ENCODE measurements at places on chromosomes 7 and 10.

DNA sequence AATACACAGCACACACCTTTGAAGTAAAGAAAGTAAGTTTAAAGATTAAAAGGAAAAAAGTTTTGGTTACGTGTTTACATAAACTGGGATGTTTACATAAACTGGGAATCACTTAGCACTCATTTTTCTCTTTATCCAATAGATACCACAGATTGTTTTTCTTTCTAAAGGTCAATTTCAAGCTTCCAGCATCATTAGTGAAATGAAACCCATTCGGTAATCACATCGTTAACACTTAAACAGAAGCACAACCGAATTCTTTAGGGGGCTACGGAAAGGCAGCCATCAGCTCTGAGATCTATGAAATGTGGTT lies 1.1 kb downstream of the ODAD2 start:
- DNase-seq = no peak

DNA sequence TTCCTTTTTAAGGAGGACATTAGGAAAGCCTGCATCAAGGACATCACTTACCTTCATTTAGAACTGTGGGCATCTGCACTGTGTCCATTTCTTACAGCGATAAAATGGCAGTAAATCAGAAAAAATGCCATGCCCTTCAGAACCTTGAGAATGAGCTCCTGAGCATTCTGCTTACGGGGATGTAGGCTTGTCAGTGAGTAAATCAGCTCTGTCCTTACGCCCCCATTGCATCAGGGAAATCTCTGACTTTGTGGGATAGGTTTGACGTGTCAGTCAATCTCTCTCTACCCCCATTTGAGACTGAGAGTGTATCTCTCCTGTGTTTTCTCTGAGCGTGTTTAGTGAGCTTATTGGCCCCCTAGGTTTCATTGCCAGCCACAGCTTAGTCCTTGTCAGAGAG lies 837.1 kb downstream of the LRMDA start:
- no peak for DNase-seq

DNA sequence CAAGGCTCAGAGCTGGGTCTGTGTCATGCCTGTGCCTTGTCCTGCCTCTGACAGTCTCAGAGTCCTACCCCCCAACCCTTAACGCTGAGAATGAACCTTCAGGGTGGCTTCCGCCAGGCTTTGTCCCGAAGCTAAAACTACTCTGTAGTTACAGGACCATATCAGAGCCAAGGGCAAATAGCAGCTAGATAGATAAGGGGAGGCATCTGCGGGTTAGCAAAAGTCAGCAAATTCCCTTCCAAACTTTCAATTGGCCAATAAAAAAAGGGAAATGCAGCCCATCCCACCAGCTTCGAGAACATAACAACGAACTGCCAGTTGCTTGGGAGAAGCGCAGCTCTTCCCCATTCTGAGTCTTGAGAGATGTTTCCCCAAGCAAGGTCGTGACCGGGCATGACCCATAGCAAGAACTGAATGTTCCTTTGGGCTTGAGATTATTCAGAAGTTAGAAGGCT lies 17.7 kb downstream of the CCL24 start:
- no peak for DNase-seq

DNA sequence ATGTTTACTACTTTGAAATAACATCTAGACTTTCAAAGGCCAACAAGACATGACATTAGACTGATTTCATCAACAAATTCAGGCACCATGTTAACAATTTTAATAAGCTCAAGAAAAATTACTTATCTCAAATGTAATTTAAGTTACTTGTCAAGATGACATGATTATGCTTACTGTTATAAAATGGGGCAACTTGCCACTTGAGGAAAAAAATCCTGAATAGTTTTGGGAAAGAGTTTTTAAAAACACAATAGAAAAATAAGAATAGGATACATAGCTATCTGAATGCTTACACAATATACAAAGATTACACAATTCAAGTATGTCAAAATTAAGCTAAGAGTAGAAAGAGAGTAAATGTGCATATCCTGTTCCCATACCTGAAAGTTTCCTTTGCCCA lies 85.4 kb downstream of the RNF32 start:
- DNase-seq = no peak

DNA sequence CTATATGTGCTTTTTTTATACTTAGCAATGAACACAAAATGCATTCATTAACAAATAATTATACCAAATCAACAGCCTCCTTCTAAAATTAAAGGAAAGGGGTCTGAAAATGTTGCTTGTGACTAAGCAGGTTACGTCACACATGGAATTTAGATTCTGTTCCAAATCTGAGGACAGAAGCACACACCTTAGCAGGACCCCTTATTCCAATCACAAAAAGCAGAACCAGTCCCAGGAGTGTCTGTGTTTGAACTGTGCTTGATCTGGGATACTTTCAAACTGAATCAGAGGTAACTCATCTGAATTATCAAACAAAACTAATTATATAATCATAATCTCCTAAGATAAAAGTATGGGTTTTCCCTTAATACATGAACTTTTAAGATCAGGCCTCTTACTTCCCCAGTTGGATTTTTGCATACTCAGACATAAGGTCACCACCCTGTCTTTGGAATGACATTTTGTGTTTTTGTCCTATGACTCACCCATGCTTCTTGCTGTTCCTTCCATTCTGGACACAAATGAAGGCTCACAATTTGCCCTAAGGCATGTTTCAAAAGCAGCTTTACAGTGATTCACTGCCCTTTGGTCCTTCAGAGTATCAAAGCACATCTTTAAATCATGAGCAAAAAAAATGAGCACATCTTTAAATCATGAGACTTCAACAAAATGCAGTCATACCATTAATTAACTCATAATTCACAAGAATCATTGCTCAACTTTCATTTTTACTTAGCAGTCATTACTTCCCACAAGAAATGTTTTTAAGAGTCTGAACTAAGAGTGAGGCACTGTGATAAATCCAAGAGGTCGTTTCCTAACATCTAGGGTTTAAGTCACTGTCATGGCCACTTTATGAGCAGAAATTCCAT lies 35.5 kb downstream of the SEMA3C start:
- DNase-seq = no peak

DNA sequence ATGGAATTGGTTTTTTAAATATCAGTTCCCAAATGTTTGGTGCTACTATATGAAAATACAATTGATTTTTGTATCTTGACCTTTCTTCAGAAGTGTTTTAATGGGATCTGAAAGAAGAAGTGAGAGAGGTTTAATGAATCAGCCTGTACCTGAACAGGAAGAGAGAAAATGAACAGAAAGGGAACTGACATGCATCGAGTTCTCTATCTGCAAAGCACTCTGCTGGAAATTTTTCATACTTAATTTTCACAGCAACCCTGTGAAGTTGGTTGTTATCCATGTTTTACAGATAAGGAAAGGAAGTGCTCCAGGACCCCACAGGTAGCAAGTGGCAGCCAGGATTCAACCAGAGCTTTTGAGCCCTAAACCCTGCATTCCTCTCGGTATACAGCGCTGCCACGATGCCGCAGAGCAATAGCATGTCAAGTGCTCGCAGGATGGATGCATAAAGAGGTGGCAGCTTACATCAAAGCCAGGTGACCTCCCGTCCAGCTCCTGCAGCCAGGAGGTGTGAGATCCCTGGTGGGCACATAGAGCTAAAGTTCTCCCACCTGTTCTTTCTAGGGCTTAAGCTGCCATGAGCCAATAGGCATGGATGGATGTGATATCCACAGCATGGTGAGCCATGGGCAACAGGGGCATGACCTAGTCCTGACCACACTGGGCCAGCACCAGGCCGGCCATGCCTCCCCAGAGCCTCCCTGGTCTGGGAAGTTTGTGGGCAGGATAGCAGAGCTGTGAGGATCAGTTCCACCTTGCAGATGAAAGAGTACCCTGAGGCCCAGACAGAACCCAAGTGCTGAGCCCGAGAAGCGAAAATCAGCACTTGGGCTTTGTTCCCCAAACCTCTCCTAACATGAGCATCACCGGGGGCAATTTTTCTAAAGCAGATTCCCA lies 57.2 kb downstream of the CALML3 start:
- DNase-seq = no peak

- peak; percentile 96 for DNase-seq
These were observed 62.1 kb downstream of the PTEN start for GRCh38 chr10:87925570-87925969.

DNA sequence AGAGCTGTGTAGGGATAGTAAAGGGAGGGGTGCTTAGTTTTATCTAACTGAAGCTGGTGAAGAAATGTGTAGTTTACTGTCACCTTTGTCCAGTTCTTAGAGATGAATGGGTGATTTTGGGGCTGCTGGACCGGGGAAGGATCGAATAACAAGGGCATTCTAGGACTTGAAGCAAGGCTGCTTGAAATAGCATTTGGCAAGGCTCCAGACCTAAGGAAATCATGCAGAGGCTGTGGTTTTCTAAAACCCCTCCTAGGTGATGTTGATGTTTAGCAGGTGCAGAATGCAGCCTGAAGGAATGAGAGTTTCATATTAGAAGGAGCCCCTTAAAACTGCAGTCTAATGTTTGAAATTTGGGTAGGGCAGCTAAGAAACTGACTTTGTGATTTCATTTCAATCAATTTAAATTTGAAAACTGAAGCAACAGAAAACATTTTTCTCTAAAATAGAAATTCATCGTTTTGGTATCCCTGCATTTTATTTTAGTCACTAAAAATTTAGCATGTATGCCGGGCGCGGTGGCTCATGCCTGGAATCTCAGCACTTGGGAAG lies 68.5 kb downstream of the TET1 start:
- no peak for DNase-seq

All from NCI-H510A treated with DMSO at 0.1 percent for 48 hours (cell line).